NCI-H774 (cell line): ENCODE measurements at places on chromosomes 11 and 22.

GRCh38 chr22:46935506-46936377 is 173.3 kb downstream of the TBC1D22A start:
- DNase-seq: no peak

DNA sequence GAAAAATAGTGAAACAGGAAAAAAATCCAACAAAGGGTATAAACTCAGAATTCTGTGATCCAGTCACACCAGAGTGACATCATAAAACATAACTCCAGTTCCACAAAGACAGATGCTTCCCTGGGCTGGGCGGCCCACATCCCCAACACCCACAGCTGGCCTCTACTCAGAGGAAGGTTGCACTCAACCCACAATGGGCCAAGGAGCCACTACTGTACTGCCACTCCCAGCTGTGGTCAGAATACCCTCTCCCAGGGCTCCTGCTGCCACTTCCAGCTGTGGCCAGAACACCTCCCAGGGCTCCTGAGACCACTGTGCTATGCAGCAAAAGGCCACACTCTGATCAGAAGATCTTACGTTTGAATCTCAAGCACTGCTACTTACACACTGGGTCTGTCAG is 18.3 kb downstream of the SMCO4 start:
- no peak for DNase-seq

DNA sequence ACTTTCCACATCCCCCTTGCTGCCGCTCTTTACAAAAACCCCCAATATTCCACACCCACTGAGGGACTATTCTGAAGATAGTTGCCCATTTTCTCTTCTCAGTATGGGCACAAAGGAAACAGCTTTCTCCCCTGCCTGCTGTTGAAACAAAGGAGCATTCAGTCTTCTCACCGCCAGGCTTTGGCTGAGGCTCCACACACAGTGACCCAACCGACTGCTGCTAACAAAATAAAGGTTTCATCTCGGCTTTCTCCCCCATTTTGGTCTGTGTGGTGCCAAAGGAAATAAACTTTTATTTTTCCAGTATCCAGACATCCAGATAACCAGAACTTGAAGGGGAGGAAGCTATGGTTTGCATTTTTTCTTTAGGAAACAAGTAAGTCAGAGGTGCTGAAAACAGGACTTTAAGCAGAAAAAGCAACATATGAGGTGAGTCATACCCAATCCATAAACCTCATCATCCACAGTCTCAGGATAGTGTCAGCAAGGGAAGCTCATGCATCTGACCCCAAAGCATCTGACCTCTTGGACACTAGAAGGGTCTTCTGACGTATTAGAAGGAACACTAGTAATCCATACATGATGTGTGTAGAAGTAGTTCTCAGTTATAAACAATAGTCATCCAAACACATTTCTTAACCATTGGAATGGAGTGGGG is 6.4 kb downstream of the CLMP start:
- DNase-seq: no peak

GRCh38 chr22:32623943-32624342 is 149.3 kb downstream of the FBXO7 start:
- DNase-seq: no peak

GRCh38 chr11:35811783-35812182 is 132.1 kb upstream of the LDLRAD3 start:
- DNase-seq: no peak

DNA sequence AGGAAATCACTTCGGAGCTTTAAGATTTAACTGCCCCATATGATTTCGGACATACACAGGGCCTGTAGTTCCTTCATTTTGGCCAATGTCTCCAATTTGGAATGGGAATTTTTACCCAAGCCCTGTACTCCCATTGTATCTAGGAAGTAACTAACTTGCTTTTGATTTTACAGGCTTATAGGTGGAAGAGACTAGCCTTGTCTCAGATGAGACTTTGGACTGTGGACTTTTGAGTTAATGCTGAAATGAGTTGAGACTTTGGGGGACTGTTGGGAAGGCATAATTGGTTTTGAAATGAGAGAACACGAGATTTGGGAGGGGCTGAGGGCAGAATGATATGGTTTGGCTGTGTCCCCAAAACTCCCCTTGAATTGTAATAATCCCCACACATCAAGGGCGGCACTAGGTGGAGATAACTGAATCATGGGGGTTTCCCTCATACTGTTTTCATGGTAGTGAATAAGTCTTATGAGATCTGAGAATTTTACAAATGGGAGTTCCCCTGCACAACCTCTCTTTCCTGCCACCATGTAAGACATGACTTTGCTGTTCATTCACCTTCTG is 130.5 kb downstream of the LARGE1 start:
- DNase-seq: no peak

GRCh38 chr11:97279341-97279740 is 889.5 kb downstream of the JRKL start:
- no peak for DNase-seq

DNA sequence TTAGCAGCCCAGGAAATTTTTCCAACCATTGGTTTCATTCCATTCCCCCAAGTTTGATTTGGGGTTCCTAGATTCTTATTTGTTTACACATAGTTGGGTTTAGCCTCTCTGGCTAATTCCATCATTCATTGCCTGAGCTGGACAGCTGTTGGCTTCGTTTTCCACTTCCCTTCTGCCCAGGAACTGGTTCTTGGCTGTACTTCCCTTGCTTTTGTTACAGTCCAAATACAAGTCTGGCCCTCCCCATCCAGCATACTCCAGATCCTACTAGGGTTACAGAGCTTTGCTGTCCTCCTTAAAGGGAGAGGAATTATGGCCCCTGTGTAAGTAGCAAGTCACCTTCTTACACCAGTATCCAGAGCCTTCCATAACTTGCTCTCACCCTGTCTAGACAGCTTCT is 356.3 kb downstream of the FAT3 start:
- DNase-seq: no peak

- no peak for DNase-seq
These were observed 24.6 kb upstream of the OOSP4B start for GRCh38 chr11:59992425-59992824.

- DNase-seq: no peak
These were observed 11.5 kb upstream of the MUC15 start for GRCh38 chr11:26583550-26583949.

GRCh38 chr11:121358760-121359159 is 66.2 kb downstream of the SC5D start:
- no peak for DNase-seq

DNA sequence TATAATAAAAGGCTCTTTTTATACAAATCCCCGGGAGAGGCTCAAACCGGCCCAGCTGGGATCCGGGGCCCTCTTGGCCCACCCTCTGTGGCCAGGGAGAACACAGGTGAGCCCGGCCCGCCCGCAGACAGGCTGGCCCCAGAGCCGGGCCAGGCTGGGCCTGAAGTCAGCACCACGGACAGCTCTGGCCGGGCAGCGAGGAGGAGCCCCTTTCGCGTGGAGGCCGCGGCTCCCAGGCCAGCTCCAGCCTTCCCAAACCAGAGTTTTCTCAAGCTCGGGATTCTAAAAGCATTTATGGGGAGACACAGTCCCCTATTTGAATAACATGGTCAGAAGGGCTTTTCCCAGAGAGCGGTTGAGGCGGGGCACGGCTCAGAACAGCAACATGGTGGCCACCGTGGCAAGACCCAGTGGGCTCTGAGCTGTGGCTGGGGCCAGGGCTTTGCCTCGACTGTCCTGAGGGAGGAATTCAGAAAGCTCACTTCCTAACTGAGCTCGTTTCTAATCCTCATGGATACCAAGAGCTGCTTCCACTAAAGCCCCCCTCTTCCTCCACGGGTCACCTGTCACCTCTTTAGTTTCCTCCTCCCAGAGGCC is 115.4 kb downstream of the BRD1 start:
- no peak for DNase-seq

GRCh38 chr11:132913295-132913694 is 619.0 kb downstream of the OPCML start:
- DNase-seq: no peak

- no peak for DNase-seq
These were observed 9.7 kb downstream of the DEUP1 start for GRCh38 chr11:93340223-93340622.

DNA sequence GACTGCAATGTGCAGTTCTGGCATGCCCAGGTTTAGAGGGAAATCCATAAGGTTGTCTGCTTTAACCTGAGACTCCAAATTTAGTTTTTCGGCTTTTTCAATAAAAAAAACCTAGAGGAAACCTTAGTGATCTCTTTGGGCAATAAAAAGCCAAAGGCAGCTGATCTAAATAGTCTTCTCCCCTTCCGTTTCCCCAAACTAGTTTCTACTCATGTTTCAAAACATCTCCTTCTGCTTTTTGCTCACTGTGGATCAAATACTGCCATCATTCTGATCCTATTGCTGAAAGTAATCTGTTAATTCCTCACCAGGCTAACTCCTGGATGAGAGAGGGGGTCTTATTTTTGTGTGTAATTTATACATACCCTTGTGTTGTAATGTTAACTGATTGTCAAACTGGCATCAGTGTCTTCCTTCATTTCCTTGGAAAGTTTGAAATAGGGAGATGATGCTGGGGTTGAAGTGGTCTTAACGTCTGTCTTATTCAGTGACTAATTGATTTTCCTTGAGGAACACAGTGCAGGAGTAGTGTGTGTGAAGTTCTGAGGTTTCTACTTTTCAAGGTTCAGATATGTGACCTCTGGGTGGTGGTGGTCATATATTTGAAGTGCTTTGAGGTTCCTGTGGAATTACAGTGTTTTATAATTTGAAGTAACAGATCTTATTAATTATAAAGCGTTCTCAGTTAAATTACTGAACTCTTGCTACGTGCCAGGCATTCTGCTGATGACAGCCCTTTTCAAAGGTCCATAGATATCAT is 55.0 kb downstream of the ARHGAP42 start:
- no peak for DNase-seq

DNA sequence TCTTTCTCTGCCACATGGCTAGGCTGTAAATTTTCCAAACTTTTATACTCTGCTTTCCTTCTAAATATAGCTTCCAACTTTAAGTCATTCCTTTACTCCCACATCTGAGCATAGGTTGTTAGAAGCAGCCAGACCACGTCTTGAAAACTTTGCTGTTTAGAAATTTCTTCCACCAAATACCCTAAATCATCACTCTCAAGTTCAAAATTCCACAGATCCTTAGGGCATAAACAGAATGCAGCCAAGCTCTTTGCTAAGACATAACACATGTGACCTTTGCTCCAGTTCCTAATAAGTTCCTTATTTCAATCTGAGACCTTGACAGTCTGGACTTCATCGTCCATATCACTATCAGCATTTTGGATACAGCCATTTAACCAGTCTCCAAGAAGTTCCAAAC is 749.9 kb downstream of the METTL15 start:
- DNase-seq: no peak

GRCh38 chr11:75543806-75544205 is 18.1 kb upstream of the GDPD5 start:
- DNase-seq: no peak

DNA sequence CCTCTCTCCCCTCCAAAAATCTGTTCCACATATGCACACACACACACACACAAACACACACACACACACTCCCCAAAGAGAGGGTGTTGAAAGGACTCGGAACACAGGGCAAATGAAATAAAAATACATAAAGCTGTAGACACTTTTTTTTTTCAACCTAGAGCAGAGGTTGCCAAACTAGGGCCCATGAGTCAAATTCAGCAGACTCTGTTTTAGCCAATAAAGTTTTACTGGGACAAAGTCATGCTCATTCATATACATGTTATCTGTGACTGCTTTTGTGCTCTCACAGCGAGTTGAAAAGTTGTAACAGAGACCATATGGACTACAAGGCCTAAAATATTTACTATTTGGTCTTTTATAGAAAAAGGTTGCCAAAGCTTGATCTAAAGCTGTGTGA is 8.9 kb downstream of the IMMP1L start:
- DNase-seq: no peak

DNA sequence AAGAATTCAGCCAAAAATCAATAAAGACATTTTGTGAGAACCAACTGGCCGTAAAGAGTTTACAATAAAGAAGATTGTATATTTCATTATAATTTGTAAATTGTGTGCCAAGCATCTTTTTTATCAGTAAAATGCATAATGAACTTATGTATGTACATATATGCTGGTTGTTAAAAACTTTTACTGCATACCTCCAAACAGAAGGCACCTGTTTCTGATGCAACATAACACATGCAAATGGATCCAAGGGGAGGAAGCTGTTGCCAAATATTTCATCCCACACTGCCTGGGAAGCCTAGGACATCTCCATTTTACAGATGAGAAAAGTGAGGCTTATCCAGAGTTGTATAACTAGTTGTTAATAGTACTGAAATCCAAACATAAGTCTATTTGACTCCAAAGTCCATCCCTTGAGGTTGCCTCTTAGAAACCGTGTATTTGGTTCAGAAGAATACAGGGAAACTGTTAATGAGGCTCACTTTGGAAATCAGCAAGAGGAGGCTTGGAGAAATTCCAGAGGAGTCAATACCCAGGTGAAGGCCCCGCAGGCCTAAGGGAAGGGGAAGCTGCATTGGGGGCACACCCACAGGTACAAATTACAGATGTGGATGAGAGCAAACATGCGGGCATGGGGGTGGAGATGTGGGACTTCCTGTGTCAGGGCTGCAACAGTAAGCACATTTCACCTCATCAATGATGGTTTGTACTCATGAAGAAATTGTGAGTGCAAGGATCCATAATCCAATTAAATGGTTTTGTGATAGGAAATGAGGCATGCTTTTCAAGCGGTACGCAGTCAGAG is 51.1 kb downstream of the RCN1 start:
- no peak for DNase-seq

- DNase-seq: no peak
These were observed 15.4 kb upstream of the CASTOR1 start for GRCh38 chr22:30304495-30305244.

DNA sequence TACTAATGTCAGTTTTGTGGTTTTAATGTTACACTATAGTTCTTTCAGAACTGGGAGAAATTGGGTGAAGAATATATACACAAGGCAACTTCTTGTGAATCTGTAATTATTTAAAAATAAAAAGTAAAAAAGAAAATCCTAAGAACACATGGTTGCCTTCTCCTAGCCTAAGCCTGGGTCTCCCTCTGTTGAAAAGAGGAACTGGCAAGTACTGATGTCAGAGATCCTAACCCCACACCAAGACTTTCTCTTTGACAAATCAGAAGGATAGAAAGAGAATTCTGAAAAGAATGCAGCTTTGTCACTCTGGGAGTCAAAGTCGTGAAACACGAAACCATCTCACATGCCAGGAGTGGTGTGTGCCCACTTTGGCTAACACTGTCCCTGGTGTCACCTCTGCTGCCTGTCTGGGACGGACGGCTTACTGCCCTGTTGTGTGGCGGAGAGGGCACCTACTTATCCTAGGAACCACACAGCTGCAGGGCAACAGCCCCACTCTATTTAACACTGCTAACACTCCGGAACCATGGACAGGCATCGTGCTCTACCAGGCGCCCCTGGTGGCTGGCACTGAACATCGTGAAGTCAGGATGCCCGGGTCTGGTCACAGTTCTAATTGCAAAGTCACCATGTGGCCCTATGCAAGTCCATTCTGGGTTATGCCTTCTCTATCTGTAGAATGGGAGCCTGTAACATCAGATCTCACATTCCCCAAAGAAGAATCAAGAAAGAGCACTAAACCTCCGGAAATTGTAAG is 108.7 kb upstream of the CD82 start:
- no peak for DNase-seq

- DNase-seq: no peak
These were observed 1074.5 kb downstream of the NTM start for GRCh38 chr11:132444911-132445310.

GRCh38 chr11:959608-960007 is 33.9 kb downstream of the AP2A2 start:
- no peak for DNase-seq
